Lung microvascular endothelial cell (primary cell): ENCODE measurements at places on chromosomes 3 and 15.

- no peak for DNase-seq
Observed at GRCh38 chr15:71746719-71747118, 63.6 kb upstream of the NR2E3 start.

- DNase-seq, result no peak
Observed at GRCh38 chr3:187398955-187399354, 30.8 kb downstream of the RTP4 start.

DNA sequence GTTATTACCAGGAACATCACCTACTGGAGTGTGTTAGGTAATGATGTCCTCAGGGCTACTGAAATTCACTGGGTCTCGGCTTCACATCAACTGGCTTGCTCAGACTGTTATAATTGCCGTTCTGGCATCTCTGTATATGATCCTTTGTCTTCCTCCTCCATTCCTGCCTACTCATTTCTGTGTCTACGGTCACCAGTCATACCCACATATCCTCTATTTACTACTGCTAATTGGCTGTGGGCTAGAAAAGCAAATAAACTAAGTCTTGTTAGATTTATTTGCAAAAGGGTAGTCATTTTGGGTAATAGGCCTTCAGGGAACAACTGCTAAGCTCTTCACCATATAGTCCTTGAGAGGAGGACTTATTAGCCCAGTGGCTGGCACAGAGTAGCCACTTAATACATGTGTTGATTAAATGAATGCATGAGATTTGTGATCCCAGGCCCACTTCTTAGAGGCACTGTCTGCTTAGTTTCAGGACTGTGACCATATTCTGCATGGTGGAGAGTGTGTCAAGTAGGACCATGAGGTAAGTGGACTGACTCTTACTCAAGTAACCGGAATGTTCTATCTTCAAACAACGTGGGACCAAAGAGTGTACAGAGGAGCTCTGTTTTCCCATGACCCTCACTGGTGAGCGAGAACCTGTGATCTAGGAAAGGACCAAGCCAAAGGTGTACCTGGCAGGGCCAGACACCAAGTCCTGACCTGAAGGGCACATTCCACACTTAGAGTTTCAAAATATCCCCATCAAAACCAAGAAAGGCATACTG, 13.2 kb downstream of the ZDHHC3 start:
- DNase-seq, result peak; percentile 11

- peak; percentile 38 for DNase-seq
Observed at GRCh38 chr15:76360416-76360815, 23.8 kb downstream of the ISL2 start.

GRCh38 chr3:111590143-111590491, 5.0 kb downstream of the ZBED2 start:
- DNase-seq, result no peak

GRCh38 chr3:172824229-172824628, 73.7 kb downstream of the ECT2 start:
- DNase-seq, result no peak

GRCh38 chr3:62926494-62926893, 51.3 kb upstream of the CADPS start:
- no peak for DNase-seq

DNA sequence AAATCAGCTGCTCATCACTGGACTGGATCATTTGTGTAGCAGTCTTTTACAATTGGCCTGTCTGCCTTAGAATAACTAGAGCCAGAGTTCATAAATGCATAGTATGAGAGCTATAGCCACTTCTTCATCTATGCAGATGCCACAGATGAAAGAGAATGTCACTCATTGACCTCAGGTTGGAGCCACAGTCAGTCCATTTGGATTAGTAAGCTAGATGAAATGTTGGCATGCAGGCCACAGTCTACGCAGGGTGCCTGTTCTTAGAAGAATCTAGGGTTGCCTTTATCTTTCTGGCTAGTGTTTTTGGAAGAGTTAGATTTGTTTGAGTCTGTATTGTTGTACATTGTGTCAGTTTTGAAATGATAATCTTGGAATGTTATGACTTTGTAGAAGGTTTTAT, 25.4 kb upstream of the EDEM1 start:
- peak; percentile 31 for DNase-seq

- no peak for DNase-seq
Observed at GRCh38 chr3:74149466-74149865, 465.0 kb downstream of the CNTN3 start.

GRCh38 chr15:64763462-64763861, 11.9 kb downstream of the RBPMS2 start:
- DNase-seq, result no peak

DNA sequence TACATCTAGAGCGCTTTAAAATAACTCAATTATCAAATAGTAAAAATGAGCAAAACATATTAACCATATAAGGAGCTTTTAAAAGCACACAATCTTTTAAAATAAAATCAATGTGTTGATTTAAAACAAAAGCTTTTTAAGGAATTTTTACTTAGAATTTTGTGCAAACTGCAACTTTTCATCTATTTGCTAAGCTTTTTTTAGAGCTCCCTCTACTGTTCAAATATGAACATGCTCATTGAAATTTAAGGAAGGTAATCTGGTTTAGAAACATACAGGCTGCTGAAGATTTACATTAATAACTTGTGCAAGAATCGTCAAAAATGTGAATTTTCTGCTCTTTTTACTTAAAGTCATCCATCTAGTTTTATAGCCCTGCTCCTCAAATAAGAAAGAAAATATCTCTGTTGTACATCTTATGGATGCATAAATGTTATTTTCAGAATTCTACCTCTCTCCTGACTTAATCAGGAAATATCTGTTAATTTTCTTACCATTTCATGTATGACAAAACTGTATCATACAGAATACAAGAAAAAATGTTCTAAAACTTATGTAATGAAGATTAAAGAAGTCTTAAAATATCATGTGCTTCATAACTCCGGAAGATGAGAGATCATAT, 469.4 kb upstream of the ROBO2 start:
- no peak for DNase-seq

DNA sequence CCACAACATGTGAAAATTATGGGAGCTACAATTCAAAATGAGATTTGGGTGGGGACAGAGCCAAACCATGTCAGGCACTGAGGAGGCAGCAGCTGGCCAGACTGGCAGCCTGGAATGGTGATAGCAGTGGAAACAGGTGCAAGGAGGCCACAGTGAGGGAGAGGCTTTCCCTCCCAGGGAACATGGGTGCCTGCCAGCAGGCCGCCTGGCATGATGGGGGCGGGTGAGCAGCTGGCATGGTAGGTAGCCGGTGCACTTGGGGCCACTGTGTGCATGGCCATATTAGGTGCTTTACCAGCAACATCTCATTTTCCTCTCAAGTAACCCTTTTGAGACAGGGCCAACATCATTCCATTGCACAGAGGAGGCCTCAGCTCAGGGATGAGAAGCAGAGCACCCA, 18.3 kb upstream of the MRPS22 start:
- no peak for DNase-seq

DNA sequence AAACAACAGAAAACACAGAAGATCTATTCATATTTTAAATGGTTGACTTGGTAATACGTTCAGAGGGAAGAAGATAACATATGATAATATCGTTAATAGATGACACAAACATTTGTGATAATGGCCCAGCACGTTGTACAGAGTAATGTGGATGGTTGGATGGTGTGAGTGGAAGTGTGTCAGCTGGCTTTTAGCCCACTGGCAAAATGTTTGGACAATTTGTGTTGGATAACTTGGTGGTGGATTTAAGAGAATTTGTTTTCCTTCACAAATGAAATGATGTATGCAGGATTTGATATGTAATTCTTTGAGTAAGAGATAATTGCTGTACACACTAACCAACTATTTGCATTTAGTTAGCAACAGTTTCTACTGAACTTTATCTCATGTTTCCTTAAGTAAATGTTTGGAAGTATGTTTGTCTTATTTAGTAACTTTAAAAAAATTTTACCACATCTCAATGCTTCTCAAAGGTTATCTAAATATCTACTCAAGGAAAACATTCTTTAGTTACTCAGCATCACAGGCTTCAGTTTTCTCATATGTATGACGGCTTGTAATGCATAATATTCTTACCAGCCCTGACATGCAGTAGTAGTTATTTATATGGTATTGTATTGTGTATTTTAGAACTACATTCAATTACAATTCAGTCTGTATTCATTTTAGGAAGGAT, 328.5 kb upstream of the GOLIM4 start:
- no peak for DNase-seq
